CD4-positive, alpha-beta T cell treated with Interleukin-12 subunit alpha and Interleukin-12 subunit beta, for 1 hour (primary cell): ENCODE measurements at places on chromosomes 13 and 19.

- no peak for DNase-seq
These were observed 93.9 kb downstream of the TSHZ3 start for GRCh38 chr19:31255174-31255799.

GRCh38 chr13:99828123-99828522 lies 143.4 kb downstream of the ZIC5 start:
- DNase-seq: no peak

- DNase-seq: peak; percentile 72
These were observed 15.4 kb upstream of the MATK start for GRCh38 chr19:3801412-3802096.

DNA sequence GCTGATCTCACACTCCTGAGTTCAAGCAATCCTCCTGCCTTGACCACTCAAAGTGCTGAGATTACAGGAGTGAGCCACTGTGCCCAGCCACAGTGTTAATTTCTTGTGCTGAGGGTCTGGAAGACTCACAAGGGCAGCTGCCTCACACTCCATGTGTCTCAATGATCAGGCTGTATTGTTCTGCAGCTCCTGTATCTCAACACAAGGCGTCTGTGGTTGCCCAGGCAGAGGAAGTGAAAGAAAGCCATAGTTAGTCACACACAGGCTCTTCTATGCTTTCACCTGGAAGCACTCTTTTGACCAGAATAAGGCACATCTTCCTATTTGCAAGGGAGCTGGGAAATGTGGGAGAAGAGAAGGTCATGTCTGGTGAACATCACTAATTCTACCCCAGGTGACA lies 107.3 kb upstream of the ZNF507 start:
- no peak for DNase-seq

DNA sequence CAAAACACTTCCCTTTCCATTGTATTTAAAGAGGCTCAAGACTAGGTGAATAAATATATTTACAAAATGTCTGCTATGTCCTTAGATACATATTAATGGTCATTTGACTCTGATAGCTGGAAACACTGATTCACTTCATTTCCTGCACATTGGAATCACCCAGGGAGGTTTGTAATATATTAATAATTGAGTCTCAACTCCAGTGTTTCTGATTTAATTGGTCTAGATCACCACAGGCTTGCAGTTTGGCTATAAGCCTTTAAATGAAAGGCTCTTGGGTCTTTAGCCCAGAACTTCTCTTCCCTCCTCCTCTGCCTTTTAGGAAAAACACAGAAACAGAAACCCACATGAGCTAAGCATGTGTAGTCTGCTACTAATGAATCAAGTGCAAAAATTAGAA lies 378.0 kb downstream of the TBC1D4 start:
- DNase-seq: no peak

- DNase-seq: no peak
These were observed 50.4 kb downstream of the MLLT1 start for GRCh38 chr19:6229216-6229913.

DNA sequence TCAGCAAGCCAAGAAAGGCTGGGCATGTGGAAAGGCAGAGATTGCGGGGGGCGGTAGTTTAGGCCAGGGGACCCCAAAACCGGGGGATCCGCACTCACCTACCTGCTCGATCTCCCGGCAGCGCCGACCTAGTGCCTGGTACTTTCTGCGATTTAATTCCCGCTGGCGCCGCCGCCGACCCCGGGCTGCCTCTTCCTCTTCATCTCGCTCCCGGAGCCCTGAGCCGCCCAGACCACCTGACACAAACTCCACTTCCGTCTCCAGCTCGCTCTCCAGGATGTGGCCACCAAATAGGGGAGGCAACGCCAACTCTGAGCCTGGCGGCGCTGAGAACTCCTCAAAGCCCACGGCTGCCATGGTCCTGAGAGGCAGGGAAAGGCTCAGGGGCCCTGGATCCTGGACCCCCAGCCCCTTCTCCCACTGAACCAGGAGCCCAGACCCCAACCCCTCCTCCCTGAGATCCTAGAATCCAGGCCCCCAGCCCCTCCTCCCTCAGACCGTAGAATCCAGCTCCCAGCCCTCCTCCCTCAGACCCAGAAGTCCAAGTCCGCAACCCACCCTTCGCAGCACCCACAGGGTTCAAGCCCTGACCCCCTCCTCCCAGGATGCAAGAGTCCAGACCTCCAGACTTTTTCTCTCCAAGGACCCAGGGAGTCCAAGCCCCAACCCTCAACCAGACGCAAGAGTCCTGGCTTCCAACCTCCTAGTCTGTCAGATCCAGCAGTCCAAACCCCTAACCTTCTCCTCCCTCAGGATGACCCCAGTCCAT lies 933 bp downstream of the TFPT start:
- DNase-seq: peak; percentile 57

DNA sequence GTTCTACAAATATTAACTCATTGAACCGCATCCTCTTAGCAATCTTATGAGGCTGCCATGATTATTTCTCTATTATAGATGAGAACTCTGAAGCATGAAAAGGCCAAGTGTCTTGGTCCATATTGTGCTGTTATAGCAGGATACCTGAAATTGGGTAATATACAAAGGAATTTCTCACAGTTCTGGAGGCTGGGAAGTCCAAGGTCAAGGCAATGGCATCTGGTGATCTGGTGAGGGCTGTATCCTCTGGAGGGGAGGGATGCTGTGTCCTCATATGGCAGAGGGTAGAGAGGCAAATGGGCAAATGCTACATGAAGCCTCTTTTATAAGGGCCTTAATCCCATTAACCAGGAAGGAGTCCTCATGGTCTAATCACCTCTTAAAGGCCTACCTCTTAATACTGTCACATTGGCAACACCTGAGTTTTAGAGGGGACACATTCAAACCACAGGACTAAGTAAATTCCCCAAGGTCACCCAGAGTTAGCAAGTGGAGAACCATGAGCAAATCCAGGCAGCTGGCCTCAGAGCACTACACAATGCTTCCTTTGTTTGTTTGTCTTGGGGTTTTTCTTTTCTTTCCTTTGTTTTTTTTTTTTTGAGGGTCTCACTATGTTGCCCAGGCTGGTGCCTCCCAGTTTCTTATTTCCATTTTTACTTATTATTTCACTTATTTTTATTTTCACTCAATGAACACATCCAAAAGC lies 55.9 kb upstream of the LATS2 start:
- DNase-seq: no peak

DNA sequence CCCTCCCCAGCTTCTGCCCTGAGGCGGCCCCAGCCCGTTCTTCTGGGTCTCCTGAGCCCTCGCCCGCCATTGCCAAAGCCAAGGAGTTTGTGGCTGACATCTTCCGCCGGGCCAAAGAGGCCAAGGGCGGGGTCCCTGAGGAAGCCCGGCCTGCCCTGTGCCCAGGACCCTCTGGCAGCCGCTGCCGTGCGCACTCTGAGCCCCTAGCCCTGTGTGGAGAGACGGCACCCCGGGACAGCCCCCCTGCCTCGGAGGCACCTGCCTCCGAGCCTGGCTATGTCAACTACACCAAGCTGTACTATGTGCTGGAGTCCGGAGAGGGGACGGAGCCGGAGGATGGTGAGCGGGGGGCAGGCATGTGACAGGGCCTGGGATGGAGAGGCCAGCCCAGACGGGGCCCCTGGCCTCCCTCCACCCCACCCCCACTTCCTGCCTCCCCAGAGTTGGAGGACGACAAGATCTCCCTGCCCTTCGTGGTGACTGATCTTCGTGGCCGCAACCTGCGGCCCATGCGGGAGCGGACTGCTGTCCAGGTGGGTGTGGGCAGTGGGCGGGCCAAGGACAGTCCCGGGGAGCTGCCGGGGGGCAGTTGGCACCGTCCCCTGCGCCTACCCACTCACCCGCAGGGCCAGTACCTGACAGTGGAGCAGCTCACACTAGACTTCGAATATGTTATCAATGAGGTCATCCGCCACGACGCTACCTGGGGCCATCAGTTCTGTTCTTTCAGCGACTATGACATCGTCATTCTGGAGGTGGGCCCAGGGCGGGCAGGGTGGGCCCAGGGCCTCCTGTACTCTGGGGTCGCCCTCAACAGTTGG lies 7.0 kb downstream of the DCAF15 start:
- DNase-seq: no peak

- no peak for DNase-seq
These were observed 33.5 kb downstream of the CLEC17A start for GRCh38 chr19:14616407-14616806.

DNA sequence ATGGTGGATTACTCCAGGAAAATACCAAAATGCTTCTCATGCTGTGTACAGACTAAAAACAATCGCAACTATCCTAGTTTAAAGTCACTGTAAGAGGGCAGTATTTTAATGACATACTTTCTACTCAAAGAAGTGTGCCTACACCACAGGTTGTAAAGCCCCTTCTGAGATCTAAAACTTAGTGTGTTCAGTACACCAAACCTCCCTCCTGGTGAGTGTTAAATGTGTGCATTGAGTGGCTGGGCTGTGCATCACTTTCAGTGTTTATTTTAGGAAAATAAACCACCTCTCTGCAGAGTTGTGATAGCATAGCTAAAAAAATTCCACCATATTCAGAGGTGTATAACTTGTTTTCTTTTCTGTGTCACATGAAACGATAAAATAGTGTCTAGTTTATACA lies 263.7 kb downstream of the DACH1 start:
- no peak for DNase-seq

DNA sequence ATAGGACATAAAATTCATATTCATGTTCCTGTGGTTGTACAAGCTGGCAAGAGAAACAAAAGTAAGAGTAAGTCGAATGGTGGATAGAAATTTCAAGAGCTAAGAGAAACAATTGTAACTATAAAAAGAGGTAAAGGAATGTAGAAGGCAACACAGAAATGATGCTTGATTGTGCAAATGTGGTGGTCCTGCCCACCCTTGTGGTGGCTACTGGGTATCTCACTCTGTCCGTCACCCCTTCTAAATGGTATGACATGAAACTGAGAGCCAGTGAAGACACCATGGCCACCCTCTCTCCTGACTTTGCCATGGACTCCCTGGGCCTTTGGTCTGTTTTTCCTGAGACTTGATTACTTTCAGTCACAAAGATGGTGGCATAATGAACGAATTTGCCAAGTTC lies 925.9 kb upstream of the SLITRK6 start:
- DNase-seq: no peak

- no peak for DNase-seq
These were observed 281.4 kb downstream of the ABCC4 start for GRCh38 chr13:95019886-95020285.

- no peak for DNase-seq
These were observed 462.2 kb downstream of the FOXO1 start for GRCh38 chr13:40204246-40204645.
